ENCODE measurements at places on chromosomes 1 and 21. TPM values are rescaled to one million over a fixed set of nuclear protein-coding genes. Genes with fewer than 3 reads are reported as not detected.

The SAMD13 gene
- not detected for total RNA-seq

The CR1L gene
- 0.81 TPM for total RNA-seq

The MNDA gene
- total RNA-seq, result 0.99 TPM

- DNase-seq, result no peak
These were observed 698.0 kb upstream of the RGS18 start for GRCh38 chr1:191460234-191460633.

DNA sequence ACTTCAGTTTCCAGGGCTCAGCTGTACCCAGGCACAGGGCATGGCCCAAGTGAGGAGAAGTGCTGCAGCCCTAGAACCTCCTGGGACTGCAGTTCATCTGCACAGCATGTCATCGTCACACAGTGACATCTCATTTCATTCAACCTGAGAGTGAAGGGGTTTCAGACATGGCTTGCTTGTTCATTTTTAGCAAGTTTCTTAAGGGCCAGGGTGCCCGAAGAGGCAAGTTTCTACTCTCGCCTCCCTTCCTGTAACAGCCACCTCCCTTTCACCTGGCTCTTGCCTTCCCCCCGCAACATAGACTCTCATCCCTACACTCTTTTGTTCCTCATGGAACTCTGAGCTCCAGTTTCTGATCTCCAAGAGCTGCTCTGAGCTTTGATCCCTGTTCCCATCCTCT is 108.1 kb downstream of the C1orf21 start:
- DNase-seq, result no peak

GRCh38 chr1:58789996-58790660 is 6.3 kb upstream of the JUN start:
- no peak for DNase-seq

GRCh38 chr1:181089676-181090544 is 1.4 kb downstream of the IER5 start:
- peak; percentile 78 for DNase-seq

DNA sequence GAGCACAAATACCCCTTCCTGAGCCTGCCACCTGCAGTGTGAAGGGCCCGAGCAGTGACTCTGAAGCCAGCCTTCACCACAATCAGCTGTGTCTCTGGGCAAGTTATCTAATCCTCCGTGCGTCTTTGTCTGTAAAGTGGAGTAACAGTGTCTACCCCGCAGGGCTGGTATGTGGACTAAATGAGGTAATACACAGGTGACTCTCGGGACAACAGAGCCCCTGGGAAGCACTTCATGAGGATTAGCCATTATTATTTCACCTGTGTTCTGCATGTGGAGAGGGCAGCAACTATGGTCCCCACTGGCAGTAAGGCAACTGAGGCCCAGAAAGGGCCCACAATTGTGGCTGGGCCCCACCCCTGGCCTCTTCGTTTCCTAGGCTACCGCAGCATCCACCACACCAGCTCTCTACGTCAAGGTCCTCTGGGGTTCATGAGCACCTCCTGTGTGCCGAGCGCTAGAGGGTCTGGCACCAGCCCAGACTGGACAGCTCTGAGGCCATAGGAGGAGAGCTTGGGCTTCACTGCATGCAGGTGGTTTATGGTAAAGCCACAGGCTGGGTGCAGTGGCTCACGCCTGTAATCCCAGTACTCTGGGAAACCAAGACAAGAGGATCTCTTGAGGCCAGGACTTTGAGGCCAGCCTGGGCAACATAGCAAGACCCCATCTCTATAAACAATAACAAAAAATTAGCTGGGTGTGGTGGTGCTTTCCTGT is 41.3 kb upstream of the LRP8 start:
- DNase-seq, result no peak

- no peak for DNase-seq
These were observed 60.5 kb upstream of the PRMT6 start for GRCh38 chr1:106995970-106996369.

GRCh38 chr1:100440075-100440809 is 87.9 kb downstream of the CDC14A start:
- peak; percentile 70 for DNase-seq

DNA sequence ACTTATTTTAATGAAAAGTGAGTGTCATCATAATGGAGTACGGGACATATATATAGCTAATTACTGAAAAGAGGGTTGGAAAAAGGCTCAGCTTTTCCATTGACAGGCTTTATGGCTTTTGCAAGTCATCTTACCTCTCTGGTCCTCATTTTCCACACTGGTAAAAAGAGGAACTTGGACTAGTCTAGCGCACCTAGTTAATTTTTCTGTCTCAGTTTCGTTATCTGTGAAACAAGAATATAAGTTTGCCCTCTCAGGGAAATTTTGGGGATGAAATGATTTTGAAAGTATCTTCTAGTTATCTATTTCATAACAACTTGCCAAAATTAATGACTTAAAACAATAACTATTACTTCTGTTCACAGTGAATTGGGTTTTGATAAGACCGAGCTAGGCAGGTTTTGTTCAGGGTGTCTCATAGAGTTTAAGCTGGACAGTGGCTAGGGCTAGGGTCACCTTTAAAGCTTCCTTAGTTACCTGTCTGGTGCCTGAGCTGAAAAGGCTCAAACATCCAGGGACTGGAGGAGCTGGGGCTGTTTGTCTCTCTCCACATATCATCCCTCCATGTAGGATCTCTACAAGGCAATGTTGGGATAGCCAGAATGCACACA is 91.7 kb downstream of the TYW3 start:
- DNase-seq, result no peak

DNA sequence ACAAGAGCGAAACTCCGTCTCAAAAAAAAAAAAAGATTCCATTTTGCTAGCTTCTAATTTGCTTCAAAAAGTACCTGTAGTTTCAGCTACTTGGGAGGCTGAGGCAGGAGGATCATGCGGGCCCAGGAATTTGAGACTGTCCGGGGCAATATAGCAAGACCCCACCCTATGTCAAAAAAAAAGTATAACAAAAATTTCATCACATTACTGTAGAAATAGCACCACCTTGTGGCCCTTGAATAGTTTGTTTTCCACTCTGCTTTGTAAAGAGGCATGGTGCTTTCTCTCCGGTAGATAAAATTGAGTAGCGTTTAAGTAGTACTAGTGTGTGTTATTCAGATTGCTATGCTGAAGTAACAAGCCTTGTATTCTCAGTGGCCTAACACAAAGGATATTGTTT is 18.2 kb upstream of the MSTO1 start:
- peak; percentile 10 for DNase-seq

DNA sequence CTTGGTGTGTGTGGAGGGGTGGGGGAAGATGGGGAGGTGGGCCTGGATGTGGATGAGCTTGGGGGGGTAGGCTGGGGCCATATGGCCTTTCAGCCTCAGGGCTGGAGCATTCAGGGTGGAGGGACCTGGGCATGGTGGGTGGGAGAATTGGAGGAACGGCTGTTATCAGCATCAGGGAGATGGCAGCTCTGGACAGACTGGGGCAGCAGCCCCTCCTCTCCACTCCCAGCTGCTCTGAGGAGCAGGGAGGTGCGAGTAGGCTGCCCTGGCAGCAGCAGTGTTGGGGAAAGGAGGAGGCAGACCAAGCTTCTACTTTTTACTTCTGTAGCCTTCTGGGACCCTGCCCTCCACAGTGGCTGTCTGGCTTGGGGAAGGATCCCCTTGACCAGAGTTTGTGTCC is 10.2 kb downstream of the PPFIA4 start:
- DNase-seq, result no peak
